ENCODE measurements at places on chromosomes 11 and 22.

- no peak for DNase-seq
These were observed 16.8 kb downstream of the PRDM10 start for GRCh38 chr11:129985823-129986222.

GRCh38 chr11:117807482-117808327, 10.7 kb upstream of the DSCAML1 start:
- peak; percentile 56 for DNase-seq

DNA sequence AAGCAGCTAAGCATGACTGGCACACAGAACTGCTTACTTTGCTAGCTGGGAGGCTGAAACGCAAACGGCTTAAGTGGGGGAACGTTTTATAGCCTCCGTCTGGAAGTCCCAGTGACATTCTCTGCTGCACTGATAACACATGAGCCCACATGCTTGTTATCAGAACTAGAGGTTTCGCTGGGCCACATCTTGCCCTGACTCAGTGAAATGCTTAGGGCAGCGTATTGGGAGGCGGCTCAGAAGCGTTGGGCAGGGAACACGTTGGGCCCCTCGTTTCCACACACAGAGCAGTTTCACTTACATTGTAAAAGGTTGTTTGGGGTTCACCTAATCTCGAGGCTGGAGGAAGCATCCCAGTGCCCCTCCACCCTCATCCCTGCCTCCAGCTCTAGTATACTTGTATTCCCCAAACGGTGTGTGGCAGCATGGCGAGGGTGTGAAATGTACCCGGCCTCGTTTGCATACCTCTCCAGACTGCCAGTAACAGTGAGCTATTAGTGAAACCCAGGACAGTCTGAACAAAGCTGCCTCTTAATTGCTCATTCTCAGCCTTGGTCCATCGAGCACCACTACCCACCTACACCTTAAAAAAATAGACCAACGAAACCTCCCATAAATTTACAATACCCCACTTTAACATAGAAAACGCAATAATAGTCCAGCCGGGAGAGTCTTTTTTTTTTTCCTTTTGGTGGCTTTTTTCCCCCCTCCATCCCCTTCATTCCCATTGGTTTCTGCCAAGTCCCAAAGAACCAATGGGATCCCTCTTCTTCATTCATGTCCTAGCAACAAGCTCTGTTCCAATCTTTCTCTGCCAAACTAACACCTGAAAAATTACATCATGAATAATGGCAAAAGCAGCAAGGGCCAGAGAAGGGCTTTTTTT, 218.8 kb upstream of the SORL1-AS1 start:
- DNase-seq = no peak

GRCh38 chr11:42779555-42779954, 532.2 kb upstream of the API5 start:
- no peak for DNase-seq

DNA sequence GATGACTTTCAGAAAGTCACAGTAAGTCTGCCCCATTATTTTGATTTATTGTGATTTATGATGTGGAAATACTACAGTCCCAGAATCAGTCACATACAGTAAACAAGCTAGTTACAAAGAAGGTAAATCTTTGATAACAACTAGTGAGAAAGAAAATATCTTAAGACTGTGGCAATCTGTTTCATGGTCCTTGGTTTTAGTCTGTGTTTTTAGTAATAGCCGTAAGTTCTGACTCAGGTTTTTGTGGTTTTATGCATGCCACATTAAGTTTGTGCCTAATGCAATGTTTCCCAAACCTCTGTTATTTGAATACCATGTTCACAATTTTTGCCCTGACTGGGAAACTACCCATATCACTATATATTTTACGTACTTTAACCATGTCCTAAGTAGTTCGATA, 6.7 kb downstream of the CEP295 start:
- no peak for DNase-seq

DNA sequence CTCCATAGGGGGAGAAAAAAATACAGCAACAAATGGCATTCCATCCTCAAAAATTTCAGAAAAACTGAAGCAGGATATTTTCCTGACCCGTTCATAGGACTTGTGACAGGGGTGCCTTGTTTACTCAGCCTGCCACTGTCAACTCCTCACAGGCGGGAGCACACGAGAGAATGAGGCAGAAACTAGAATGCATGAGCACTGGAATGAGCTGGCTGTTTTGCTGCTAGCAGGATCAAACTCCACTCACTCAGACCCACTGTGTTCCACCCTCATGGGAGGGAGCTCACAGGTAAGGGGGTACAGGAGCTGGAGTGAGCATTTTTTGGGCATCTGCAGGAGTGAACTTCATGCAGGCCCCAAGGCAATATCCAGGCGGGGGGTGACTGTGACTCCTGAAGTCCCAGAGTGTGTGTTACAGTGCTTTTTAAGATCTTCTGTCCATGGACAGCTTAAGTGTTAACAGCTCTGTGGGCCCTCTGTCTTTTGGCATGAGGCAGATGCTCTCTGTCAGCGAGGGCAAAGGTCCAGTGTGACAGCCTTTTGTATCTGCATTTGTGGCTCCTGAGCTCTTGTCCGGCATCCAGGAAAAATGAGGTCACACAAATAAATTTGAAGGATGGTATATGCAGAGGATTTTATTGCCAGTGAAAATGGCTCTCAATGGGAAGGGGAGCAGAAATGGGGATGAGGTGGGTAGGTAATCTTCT, 905.7 kb upstream of the TENM4 start:
- DNase-seq = no peak

GRCh38 chr11:75463106-75463774, 30.2 kb upstream of the KLHL35 start:
- DNase-seq = no peak

All from stimulated activated CD4-positive, alpha-beta T cell treated with anti-CD3 and anti-CD28 coated beads, Interleukin-15, amount 100 ng/mL, for 1 hour (primary cell).